ENCODE measurements at places on chromosomes 2 and 18.

GRCh38 chr2:95266781-95267430 lies 7.3 kb upstream of the PROM2 start:
- no peak for DNase-seq

DNA sequence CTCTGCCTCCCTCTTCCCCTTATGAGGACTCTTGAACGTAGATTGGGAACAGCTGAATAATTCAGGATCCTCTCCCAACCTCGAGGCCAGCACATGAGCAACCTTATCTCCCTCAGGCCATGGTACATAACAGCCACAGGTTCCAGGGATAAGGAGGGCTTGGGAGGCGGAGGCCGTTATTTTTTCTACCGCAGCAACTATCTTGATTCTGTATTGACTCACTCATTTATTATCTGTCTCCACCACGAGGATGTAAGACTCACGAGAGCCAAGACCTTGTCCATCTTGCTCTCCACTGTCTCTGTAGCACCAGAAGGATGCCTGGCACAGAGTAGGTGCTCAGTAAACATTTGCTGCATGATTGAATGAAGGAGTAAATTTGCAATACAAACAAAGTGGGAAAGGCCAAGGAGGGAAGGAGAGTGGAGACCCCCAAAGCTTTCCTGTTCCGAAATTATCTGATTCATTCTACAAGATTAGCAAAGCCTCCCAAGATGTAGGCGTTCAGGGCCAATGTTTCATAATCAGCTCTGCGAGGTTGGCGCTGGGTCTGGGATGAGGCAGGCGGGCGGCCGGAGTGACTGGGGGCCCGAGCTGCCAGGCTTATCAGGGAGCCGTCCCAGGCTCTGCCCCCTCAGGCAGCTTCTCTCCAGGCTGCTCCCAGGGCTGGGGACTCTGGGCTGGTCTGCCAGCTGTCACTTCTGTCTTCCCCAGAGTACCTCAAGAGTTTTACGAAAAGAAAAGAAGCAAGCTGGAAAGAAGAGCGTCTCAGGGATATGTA lies 31.6 kb downstream of the INPP5D start:
- no peak for DNase-seq

DNA sequence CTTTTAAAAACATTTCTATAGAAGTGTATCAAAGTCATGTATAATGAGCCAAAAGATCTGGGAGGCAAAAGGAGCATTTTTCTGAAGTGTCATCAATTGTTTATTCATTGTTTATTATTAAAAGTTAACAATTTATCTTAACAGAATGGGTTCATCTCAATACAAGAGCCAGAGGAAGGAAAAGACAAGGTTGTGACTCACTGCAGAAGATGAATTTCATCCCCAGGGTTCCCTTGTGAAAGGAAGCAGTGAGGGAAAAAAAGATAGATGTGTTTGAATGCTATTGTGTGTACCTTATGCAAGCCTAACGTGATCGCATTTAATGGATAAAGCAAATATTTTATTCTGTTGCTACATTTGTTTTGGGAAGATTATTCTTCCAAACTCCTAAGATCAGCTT lies 286.3 kb downstream of the PIEZO2 start:
- DNase-seq = no peak

DNA sequence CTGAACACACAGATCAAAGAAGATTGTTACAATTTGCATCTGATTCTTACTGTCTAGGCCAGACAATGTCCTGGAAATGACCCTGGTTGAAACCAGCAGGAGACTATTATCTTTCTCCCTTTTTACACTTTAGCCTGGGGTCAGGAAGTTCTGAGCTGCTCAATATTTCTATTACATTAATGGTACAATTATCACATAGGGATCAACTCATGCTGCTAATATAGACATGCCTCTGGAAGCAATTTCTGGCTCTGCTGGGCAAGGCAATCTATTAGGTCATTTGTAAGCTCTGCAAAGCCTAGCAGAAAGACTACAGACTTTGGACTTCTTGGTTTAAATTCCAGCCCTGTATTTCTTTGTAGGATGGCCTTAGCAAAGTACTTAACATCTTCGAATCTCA lies 205.3 kb downstream of the LRP1B start:
- DNase-seq = no peak

- no peak for DNase-seq
Observed at GRCh38 chr18:29434650-29435049, 1257.7 kb upstream of the CDH2 start.

GRCh38 chr2:72952961-72953360 lies 35.6 kb downstream of the EMX1 start:
- no peak for DNase-seq

- DNase-seq = no peak
Observed at GRCh38 chr2:98252038-98252773, 94.0 kb upstream of the CNGA3 start.

- no peak for DNase-seq
Observed at GRCh38 chr2:30243231-30243630, 11.9 kb downstream of the LBH start.

DNA sequence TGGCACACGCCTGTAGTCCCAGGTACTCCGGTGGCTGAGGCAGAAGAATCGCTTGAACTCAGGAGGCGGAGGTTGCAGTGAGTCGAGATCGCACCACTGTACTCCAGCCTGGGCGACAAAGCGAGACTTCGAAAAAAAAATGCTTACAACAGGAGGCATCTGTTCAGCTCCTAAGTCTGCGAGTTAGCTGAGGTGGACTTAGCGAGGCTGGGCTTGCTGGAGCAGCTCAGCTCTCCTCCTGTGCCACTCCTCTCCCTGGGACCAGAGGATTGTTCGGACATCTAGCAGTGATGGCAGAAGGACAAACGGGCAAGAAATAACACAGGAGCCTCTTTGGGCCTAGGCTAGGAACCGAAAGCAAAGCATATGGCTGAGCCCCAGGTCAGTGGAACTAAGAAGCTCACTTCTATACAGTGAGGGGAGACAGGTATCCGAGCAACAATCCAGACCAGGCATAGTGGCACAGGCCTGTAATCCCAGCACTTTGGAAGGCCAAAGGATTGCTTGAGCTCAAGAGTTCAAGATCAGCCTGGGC lies 260.1 kb downstream of the GLI2 start:
- DNase-seq = no peak

- DNase-seq = no peak
Observed at GRCh38 chr2:216583606-216584005, 49.6 kb upstream of the IGFBP2 start.

DNA sequence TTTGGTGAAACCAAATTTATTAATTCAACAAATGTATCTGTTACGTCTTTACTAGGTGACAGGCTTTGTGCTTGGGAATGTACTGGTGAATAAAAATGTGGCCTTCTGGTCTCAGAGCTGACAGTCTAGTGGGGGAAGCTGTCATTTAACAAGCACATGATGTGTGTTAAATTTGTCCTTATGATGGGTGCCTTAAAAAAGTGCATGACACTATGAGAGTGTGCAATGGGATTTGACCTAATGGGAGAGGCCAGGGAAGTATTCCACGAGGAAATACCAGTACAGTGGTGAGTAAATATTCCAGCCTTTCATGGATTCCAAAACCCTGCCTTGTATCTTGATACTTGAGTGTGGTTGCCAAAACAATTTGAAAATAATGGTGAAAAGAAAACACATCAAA lies 308.9 kb downstream of the PLCL1 start:
- no peak for DNase-seq

GRCh38 chr2:86028766-86029381 lies 76.8 kb downstream of the POLR1A start:
- no peak for DNase-seq

GRCh38 chr2:194700726-194701125 lies 956.3 kb upstream of the SLC39A10 start:
- no peak for DNase-seq

DNA sequence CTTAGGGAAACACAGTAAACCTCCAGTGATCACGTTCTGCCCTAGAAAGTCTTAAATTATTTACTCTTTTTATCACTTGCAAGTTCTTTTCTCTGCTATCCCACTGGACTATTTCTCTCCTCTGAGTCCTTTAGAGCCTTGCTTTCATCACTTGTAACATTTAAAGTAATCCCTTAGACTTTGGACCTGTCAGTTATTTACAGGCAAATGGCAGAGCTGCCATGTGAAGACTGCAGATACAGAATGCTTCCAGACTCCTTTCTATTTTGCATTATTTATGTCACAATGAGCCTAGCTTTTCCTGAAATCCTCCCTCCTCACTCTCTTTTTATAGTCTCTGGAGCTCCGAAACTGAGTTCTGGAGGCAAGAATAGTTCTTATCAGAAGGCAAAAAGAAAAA lies 325.6 kb upstream of the TRIB2 start:
- no peak for DNase-seq

GRCh38 chr2:123303731-123304130 lies 721.4 kb upstream of the CNTNAP5 start:
- no peak for DNase-seq

DNA sequence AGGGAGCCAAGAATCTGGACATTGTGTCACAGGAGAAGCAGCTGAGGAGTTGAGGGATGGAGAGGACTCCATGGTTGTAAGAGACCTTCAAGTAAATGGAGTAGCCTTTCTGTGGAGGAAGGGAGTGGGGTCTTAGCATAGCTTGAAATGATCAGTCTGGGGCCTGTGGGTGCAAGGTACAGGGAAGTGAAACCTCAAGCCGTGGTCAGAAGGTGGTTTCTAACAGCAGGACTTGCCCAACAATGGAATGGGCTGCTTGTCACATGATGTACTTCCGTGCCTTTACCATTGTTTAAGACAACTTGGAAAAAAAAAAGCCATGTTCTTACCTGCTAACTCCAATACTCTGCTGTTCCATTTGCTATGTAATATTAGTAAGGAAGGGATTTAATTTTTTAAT lies 140.7 kb downstream of the LDLRAD4 start:
- DNase-seq = no peak

- DNase-seq = no peak
Observed at GRCh38 chr2:240182001-240182400, 41.5 kb upstream of the OTOS start.

GRCh38 chr2:231545105-231545902 lies 15.1 kb upstream of the NMUR1 start:
- DNase-seq = peak; percentile 44

- no peak for DNase-seq
Observed at GRCh38 chr2:120237491-120237902, 14.3 kb upstream of the TMEM185B start.

GRCh38 chr2:232350804-232351685 lies 27.5 kb upstream of the ALPP start:
- no peak for DNase-seq

DNA sequence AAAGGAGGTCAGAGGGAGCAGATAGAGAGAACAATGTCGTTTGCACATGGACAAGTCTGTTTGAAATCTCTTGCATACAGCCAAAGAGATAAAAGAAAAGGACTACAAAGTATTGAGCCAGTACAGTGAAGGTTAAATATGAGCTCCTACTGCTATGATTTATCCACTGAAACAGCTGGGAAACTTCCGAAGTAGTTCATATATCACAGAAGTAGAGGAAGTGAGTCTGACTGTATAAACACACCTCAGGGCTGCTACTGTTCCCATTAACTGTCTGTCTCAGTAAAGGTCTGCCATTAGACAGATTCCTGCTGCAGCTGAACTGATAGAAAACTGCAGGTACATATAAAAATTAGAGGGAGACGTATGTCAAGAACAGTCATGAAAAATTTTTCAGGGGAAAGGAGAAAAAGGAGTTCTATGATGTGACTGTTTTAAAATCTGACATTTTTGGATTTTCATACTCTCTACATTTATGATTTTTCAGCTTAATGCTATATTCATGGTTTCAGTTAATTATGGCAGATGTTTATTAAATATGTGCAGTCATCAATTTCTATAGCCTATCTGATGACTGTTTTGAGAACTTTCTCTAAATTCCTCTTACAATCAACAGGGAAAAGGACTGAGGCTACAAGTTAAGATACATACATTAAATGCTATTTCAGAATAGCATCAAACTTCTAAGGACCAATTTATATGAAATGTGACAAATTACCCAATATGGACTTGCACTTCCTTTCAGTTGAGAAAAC lies 364.7 kb downstream of the ERBB4 start:
- DNase-seq = no peak

- DNase-seq = no peak
Observed at GRCh38 chr2:121860033-121860757, 104.7 kb downstream of the TSN start.

DNA sequence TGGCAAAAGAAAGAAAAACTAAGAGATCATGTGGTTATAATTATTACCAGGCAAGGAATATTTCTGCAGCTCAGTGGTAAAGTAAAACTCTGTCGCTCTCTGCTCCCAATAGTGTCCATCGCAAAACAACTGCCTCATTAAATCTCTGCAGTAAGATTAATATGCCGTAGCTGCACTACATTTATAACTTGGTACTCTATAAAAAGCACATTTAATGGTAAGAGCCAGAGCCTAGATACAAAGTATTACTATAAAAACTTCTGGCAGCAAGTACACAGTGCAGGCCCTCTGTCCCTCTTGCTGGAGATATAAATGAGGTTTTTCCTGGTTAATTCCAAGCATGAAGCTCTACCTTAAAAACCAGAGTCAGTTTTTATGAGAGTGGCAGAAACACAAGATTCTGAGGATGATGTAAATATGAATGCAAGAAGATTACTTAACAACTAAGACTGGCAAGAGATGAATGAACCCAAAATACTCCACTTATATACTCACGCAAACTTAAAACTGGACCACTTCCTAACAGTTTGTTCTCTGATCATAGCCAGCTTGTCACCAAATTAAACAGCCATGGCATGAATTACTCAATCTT lies 25.5 kb downstream of the ZNF521 start:
- no peak for DNase-seq

DNA sequence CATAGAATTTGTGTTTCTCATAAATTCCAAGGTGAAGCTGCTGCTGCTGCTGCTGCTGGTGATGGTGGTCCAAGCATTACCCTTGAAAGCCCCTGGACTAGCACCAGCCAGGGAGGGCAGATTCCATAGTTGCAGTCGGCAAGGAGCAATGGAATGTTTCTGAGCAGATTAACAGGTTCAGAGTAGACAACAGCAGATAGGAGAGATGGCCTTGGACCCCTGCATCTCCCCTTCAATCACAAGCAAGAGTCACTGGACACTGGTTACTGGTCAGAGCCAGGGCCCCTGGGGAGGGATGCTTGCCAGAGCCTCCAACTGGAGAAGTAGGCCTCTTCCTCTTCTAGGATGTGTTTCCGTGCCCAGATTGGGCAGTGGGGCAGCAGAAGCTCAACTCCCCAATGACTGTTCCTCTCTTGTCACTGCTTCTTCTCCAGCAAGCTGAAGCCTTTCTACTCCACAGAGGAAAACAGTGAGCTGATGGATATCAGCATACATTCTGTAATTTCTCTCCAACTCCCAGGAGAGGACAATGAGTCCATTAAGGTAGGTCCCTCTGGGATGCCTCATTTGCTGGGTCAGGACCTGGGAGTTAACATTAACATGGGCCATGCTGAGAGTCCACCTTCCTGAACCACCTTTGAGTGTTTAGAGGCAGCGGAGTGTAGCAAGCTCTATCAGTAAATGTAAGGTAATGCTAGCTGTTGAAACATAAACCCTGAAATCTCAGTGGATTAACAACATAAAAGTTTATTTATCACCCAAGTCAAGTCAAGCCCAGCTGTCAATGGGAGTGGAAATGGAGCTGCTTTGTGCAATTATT lies 35.3 kb downstream of the MROH2A start:
- no peak for DNase-seq

DNA sequence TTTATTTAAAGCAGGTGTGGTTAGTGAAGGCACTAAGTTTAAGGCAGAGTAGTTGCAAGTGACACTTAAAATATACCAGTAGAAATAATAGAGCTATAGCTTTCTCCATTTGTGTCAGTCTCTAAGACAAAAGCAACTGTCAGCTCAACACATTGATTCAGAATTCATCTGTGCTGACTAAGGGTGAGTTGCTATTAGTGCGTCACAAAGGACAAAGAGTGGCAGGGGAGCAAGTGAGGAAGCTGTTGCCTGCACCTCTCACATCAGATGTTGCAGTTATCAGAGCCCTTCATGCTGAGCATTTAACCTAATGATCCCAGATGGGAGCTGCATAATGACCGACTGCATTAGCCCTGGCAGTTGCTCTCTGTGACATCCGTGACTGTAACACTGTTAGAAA lies 138.6 kb downstream of the DTNA start:
- DNase-seq = no peak
